ENCODE measurements at places on chromosomes 2 and 18.

- DNase-seq: peak; percentile 82
These were observed 2.7 kb upstream of the RNPEPL1 start for GRCh38 chr2:240565333-240566202.

GRCh38 chr2:193373120-193373519 lies 1178.4 kb upstream of the TMEFF2 start:
- no peak for DNase-seq

DNA sequence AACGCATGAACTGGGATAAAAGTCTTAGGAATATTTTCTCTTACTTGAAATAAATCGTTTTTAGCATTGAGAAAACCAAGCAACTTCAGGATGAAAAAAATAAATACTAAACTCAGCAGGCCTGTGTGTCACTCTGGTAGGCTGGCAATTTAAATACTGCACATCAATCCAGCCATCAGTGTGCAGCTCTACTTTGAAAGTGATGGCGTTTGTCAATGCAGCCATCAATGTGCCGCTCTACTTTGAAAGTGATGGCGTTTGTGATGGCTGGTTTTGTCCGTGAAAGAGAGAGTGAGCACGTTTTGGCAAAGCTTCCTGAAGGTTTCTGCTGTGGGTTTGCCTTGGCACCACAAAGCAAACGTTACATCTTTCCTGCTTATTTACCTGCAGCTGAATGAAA lies 543.5 kb upstream of the SALL3 start:
- DNase-seq: no peak

DNA sequence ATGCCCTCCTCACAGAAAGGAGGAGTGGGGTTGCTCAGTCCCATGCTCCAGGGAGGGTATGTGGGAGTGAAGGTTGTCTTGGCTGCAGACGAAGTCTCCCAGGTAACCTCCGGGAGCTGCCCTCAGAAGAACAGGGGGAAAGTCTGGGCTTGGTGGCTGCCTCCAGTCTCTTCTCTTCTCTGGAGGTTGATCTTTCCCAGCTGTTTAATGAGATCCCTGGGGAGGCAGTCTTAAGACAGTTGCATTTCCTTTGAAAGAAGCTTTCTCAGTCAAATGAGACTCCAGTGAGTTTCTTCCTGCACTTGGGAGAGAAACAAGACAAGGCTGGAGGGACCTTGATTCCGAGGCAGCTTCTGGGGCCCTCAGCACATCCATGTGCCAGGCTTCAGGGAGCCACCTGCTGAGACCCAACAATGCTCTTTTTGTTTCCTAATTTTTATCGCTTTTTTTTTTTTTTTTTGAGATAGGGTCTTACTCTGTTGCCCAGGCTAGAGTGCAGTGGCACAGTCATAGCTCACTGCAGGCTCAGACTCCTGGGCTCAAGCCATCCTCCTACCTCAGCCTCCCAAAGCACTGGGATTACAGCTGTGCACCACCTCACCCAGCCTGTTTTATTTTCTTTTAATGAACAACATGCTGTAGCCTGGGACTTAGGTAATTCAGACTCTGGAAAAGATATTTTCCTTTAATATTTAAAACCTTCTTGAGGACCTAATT lies 71.7 kb upstream of the TPO start:
- DNase-seq: no peak

GRCh38 chr2:9287400-9288045 lies 80.9 kb downstream of the ASAP2 start:
- no peak for DNase-seq

- no peak for DNase-seq
These were observed 32.3 kb downstream of the ITSN2 start for GRCh38 chr2:24328010-24328409.

- DNase-seq: no peak
These were observed 7.5 kb upstream of the STAMBP start for GRCh38 chr2:73821227-73821626.

- no peak for DNase-seq
These were observed 9.5 kb downstream of the KLHL14 start for GRCh38 chr18:32763293-32763692.

DNA sequence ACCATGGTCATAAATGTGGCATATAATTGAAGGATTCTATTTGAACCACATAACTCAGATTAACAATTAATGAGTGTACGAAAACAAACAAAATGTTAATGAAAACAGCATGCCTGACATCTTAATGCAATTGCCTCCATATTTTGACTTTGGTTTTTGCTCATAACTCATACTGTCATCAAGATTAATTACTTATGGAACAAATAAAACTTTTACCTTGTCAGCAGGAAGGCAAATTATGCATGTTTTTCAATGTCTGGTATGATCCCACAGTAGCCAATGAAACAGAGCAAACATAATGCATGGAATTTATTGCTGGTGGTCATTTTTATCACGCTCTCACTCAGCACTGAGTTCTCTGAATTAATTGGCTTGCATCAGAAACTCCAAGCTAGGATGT lies 5.1 kb downstream of the PLEKHM3 start:
- no peak for DNase-seq

DNA sequence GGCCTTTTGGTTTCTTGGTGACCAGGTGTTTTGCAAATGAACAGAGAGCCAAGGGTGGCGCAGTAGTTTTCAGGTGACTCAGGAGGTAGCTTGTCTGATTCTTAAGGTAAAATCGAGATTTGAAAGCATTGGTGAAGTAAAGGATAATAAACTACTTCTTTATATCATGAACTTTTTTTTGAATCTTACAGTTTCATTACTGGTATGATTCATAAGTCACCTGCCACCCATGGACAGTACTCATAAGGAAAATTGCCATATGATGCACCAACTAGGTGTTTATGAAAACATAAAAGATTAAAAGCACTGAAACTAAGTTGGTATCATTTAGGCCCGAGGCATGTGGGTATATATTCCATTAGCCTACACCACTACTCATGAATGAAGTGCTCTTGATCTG lies 84.1 kb upstream of the MGAT5 start:
- DNase-seq: no peak

GRCh38 chr18:68394705-68395104 lies 320.2 kb downstream of the TMX3 start:
- no peak for DNase-seq

GRCh38 chr2:205030695-205031094 lies 485.4 kb downstream of the PARD3B start:
- DNase-seq: no peak

DNA sequence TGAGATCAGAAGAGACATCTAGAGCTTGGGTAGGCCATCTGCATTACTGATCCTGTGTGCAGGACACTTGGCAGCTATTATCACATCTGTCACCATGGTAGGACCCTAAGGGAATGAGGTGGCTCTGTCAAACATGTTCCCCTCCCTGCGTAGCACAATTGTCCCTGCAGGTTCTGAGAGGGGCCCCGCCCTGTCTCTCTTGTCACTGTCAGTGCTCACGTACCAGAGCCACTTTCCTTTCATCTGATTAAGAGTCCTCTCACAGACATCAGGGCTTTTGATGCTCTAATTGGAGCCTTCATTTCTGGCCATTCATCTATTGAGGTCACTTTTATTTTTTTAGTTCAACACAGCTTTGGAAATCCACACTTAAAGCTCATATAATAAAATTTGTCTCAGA lies 38.5 kb downstream of the NEB start:
- no peak for DNase-seq

DNA sequence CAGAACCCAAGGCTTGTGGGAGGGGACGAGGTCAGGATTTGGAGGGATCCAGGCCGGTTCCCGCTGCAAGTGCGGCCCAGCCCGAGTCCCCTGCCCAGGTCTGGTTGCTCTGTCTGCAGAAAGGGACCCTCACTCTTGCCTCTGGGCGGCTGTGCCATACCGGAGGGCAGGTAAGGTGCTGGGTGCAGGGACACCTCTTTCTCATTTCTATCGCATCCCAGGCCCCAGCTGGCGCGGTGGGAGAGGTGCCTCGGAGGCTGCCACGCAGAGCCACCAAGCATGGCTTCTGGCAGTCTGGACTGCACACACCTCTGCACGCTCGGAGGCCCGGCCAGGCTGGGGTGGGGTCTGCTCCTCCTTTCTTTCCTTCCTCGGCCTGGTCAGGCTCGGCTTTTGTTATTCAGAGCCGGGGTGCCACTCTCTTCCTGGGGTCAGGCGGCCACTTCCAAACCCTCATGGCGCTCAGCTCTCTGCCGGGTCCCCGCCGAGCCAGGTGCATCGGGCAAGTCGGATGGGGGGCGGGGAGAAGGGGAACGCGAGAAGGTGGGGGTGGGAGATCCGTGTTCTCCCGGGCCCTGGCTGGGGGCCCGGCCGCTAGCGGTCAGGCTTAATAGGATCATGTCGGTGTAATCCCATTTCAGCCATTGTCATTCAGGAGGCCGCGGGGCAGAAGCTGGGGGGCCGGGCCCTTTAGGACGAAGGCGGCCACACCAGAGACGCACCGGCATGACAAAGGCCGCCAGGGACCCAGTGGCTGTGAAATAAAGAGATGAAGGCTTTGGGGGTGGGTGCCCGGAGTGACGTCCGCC lies 9.0 kb downstream of the GBX2 start:
- no peak for DNase-seq

DNA sequence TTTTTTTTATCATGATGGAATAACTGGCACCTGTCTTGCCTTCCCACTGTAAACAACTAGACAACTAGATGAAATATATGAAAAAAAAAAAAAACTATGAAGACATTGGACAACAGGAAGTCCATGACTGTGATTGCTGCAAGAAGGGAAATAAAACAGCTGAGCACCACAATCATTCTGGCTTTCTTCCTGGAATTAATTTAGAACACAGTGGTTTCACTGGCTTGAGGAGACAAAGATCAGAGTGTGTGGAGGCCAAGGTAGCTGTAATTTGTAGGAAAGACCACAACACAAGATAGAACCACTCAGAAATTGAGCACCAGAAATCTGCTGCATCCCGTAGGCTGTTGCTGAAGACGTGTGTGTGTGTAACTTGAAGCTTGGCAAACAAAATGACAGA lies 121.1 kb upstream of the PID1 start:
- DNase-seq: no peak

DNA sequence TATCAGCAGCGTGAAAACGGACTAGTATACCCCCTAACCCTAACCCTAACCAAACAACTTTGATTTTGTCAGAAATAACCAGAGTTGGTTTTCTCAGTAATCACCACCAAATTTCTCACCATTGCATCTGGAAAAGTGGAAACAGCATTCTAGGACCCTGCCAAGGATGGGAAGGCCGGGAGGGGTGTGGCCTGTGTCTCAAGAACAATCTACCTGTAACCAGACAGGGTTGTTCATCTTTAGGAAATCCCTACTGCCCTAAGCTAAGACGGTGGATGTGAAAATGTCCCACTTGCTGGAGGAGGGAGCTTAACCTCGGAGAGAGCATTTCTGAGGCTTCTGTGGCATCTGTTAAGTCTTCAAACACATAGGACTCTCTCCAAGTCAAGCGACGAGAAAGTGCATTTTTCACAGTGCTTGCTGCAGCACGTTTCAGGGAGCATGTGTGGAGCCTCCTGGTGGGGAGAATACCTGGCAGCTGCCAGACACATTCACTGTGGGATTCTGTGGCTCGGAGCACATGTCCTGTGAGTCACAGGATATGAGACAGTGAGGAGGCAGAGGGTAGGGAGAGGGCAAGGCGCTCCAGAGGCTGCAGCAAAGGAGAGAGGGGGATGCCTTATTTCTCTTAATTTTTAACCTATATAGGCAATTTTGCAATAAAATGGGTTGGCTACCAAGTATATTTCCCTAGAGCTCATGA lies 207.5 kb downstream of the SPP2 start:
- no peak for DNase-seq

GRCh38 chr2:157307021-157307420 lies 18.6 kb downstream of the ERMN start:
- no peak for DNase-seq

GRCh38 chr2:158782136-158782535 lies 13.0 kb upstream of the DAPL1 start:
- no peak for DNase-seq

DNA sequence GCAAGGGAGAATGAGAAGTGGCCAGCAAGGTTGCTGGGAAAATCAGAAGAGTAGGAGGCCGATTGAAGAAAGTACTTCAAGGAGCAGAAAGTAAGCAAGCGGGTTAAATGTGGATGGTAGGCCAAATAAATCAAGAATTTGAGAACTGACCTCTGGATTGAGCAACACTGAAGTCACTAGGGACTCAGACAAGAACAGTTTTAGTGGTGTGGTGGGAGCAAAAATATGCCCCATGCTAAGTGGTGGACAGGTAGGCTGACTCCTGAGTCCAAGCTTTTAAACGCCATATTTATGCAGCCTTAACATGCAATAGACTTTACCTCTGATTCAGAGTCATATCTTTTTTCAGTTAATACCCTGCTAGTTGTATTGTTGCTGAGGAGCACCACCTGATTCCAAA lies 4.5 kb downstream of the TRABD2A start:
- no peak for DNase-seq

- no peak for DNase-seq
These were observed 65.0 kb downstream of the UGGT1 start for GRCh38 chr2:128155970-128156369.

DNA sequence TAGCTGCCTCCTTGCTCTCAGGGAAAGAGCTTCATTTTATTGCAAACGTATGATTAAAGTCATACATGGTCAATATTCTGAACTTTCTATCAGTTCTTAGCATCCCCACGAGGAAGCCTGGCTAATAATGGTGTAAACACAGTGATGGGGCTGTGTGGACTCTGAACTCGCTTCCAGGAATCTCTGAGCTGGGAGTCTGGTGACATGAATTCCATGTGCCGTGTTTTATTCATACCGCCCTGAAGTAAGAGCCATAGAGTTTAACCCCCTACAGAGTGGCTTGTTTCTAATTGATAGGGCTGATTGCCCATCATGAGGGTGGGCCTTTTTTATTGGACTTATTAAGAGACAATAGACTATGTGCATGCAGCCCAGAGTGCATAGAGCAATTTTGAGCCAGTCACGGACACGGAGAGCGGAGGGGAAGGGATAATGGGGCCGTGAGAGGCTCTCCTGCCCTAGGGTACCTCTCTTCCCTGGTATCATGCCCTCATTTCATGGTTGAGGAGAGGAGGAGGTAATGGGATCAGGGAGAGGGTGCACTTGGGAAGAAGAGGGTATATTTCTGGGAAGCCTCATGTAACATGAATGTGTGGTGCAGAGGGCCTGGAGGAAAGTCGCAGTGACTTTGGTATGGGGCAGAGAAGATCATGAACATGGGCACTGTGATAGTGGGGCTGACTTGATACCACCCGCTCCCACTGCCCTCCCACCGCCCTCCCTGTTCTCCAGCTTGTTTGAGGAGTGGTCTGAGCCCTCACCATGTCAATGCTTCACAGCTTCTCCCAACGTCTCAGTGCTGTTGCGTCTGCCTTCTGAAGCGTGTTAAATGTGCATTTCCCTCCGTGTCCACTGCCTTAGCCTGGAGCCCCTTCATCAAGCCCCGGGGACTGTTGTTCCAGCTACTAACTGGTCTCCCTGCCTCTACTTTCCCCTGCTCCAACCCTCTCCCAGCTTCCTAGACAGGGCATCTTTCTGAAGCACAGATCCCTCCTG lies 73.2 kb downstream of the IL1R2 start:
- DNase-seq: no peak

GRCh38 chr2:29733213-29733612 lies 188.2 kb downstream of the ALK start:
- DNase-seq: no peak

- no peak for DNase-seq
These were observed 175.9 kb upstream of the NXPH2 start for GRCh38 chr2:138956116-138956515.

GRCh38 chr2:165902934-165903333 lies 50.6 kb downstream of the TTC21B start:
- no peak for DNase-seq

- DNase-seq: no peak
These were observed 3.0 kb downstream of the LCLAT1 start for GRCh38 chr2:30450025-30450424.

GRCh38 chr2:45874344-45874743 lies 222.9 kb downstream of the PRKCE start:
- DNase-seq: no peak

Data from T-helper 2 cell (primary cell).